Effector memory CD8-positive, alpha-beta T cell (primary cell): ENCODE measurements at places on chromosomes 5 and 9.

DNA sequence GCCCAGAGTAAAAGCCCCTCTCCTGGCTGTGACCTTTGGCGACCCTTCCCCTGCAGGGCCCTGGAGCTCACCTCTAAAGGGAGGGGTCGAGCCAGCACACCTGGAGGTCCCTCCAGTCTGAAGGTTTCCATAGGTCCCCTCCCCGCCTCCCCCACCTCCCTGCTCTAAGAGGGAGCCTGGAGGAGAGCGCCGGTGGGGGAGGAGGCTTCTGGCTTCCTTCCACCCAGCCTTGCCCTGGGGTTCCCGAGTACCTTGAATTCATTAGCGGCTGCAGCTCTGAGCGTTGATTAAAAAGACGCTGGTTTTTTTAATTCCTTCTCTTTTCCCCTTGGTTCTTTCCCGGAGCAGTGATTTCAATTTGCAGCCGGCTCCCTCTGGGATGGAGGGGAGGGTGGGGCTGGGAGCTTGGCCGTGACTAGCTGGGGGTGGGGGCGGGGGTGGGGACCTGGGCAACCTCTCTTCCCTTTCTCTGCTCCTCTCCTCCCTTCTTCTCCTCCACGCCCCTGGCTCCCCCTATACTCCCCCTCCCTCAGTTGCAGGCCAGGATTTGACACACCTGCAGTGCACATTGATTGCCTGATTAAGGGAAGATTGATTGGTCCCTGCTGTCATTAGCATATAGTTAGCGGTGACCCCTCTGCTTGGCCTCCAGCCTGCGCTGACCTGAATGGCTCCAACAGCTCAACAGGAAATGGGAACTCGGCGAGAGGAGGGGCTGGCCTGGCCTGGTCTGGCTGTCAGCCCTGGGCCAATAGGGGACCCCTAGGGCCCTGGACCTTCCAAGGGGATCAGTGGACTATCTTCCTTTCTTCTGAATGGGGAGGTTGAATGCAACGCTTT lies 67.5 kb upstream of the RAPGEF1 start:
- peaks cover 3% of the 10 kb centered on the region for H3K36me3 ChIP-seq
- H3K27me3 ChIP-seq = peaks cover 91% of the 10 kb centered on the region
- DNase-seq = no peak
- H3K27ac ChIP-seq = no peak overlapping the region
- no peak overlapping the region for H3K4me3 ChIP-seq

DNA sequence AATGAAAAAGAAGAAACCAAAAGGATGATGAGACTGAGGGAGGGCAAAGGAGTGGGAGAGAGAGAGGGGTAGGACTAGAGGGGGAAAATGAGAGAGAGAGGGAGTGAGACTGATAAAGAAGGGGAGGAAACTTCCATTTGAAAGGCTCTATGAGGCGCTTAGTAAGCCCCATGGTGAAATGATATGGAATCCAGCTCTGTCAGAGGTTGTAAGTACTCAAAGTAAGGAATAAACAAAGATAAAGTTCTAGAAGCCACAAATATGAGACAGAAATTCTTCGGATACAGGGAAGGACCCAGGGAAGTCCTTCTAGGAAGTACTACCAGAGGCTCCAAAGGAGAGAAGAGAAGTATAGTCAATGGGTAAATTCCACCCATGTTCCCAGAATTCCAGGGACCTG lies 21.7 kb upstream of the VLDLR start:
- H3K27me3 ChIP-seq = peaks cover 21% of the 10 kb centered on the region
- H3K27ac ChIP-seq = no peak overlapping the region
- H3K4me3 ChIP-seq = no peak overlapping the region

DNA sequence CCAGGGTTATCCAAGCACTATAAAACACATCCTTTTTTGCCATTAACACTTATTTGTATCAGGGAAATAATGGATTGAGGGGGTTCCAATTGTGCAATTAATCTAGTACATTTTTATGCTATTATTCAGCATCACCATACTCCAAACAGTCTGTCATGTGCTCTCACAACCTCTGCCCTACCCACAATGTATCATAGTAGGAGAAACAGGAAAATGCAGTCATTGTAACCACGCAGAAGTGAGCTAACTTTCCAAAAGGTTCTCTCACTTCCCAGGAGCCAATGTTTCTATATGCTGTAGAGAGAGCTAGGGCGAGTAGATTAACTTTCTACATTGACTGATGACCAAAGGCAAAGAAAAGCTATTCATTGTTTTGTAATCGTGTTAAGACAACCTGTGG lies 29.8 kb downstream of the DAB2 start:
- H3K4me3 ChIP-seq = no peak overlapping the region
- peaks cover 4% of the 10 kb centered on the region for H3K4me1 ChIP-seq
- H3K36me3 ChIP-seq = no peaks in the 10 kb centered on the region
- H3K27ac ChIP-seq = no peak overlapping the region

GRCh38 chr9:128528445-128529160 lies 23.8 kb upstream of the SPTAN1 start:
- no peak overlapping the region for H3K27ac ChIP-seq
- no peak for DNase-seq
- no peak overlapping the region for H3K4me3 ChIP-seq
- peaks cover 4% of the 10 kb centered on the region for H3K4me1 ChIP-seq
- peaks cover 98% of the 10 kb centered on the region for H3K36me3 ChIP-seq

GRCh38 chr9:116133163-116133562 lies 20.4 kb upstream of the PAPPA start:
- H3K36me3 ChIP-seq = no peaks in the 10 kb centered on the region
- DNase-seq = no peak
- no peaks in the 10 kb centered on the region for H3K4me1 ChIP-seq
- H3K27me3 ChIP-seq = no peaks in the 10 kb centered on the region

DNA sequence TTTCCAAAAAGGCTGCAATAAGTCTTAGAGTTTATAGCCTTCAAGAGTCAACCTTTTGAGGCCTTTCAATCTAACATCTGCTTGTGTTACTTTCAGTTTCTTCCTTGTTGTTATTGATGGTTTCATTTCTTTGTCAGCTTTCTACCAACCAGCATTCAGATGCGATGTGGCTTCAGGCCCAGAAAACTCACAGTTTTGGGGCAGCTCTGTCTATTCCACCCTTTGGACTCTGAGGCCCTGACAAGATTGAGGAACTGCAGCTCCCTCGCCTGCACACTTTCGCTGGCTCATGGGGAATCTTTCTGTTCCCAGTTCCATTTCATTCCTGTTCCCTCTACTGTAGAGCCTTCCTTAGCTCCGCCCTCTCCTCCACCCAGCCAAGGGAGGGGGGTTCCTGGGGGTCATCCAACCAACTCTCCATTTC lies 13.3 kb upstream of the WHRN start:
- no peaks in the 10 kb centered on the region for H3K36me3 ChIP-seq
- no peak for DNase-seq
- H3K4me3 ChIP-seq = peak overlapping the region; percentile 38
- peaks cover 8% of the 10 kb centered on the region for H3K4me1 ChIP-seq
- peaks cover 14% of the 10 kb centered on the region for H3K27me3 ChIP-seq

GRCh38 chr5:115068239-115069086 lies 101.2 kb downstream of the TRIM36 start:
- DNase-seq = peak; percentile 24
- H3K36me3 ChIP-seq = peaks cover 6% of the 10 kb centered on the region
- H3K4me1 ChIP-seq = peaks cover 13% of the 10 kb centered on the region
- H3K4me3 ChIP-seq = peak overlapping the region; percentile 59
- peak overlapping the region; percentile 86 for H3K27ac ChIP-seq

DNA sequence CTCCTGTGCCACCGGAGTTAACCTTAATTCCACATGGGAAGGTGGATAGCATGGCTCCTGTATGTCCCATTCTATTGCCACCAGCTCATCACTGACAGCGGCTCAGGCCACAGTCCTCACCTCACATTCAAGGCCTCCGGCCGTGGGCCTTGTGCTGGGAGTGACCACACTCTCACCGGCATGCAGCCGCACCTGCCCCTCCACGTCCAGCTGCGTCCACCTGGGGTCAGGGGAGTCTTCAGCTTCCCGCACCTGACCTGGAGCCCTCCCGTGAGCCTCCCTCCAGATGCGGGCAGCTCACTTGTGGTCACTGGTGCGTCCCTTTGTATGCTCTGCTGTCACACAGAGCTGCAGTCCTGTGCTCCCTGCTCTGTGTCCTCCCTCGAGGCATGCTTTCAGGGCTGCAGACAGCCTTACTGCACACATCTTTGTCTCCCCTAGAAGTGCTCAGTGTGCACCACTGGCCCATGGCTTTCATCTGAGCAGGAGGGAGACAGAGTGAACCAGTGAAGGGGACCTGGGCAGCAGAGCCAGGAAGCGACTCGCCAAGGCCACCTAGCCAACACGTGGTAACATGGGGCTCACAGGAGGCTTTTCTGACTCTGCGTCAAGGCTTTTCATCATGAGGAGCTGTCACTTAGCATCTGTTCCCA lies 210.1 kb downstream of the ERCC6L2 start:
- no peak for DNase-seq
- H3K27me3 ChIP-seq = peaks cover 25% of the 10 kb centered on the region
- no peaks in the 10 kb centered on the region for H3K4me1 ChIP-seq
- no peak overlapping the region for H3K4me3 ChIP-seq
- no peak overlapping the region for H3K27ac ChIP-seq
- no peaks in the 10 kb centered on the region for H3K36me3 ChIP-seq

DNA sequence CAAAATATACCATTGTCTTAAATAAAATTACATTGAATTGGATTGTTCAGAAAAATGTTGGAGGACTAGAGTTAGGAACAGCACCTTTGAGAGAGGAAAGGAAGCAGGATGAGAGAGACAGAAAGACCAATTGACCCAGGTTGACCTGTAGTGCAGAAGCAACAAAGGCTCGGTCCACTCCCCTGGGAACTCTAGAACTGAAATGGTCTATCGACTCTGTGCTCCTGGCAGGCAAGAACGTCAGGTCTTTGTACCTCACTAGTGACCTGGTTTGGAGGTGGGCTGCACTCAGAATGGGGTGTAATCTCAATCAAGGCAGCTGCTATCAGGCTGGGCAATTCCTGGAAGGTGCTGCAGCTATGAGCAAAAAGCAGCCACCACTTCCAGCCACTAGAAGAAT lies 110.8 kb downstream of the FAM174A start:
- H3K27ac ChIP-seq = no peak overlapping the region
- peaks cover 1% of the 10 kb centered on the region for H3K4me1 ChIP-seq
- H3K36me3 ChIP-seq = no peaks in the 10 kb centered on the region
- DNase-seq = no peak
- peaks cover 17% of the 10 kb centered on the region for H3K27me3 ChIP-seq
- H3K4me3 ChIP-seq = no peak overlapping the region

DNA sequence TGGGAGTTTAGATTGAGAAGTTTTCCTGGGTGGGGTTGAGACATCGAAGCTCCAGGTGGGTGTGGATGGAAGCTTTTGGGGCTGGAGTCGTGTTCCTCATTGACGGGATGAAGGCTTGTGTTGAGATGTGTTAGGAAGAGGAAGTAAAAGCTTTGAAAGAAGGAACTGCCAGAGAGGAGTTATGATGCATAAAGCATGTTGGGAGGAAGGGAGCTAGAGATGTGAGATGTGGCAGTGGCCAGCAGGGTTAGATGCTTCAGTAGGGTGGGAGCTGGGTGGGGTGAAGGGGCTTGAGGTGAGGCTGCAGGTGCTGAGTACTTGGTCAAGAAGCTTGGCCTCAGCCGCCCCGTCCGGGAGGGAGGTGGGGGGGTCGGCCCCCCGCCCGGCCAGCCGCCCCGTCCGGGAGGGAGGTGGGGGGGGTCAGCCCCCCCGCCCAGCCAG lies 56.7 kb downstream of the HSPA4 start:
- H3K4me3 ChIP-seq = no peak overlapping the region
- H3K36me3 ChIP-seq = peaks cover 24% of the 10 kb centered on the region
- no peaks in the 10 kb centered on the region for H3K27me3 ChIP-seq
- no peak for DNase-seq

- H3K27me3 ChIP-seq = no peaks in the 10 kb centered on the region
- H3K4me1 ChIP-seq = peaks cover 6% of the 10 kb centered on the region
- peak; percentile 24 for DNase-seq
- H3K27ac ChIP-seq = peak overlapping the region; percentile 85
- H3K4me3 ChIP-seq = no peak overlapping the region
Measured at GRCh38 chr5:180873615-180874520, 12.8 kb upstream of the ZFP62 start.

- no peak overlapping the region for H3K27ac ChIP-seq
- H3K4me3 ChIP-seq = no peak overlapping the region
- peaks cover 52% of the 10 kb centered on the region for H3K27me3 ChIP-seq
- DNase-seq = no peak
- no peaks in the 10 kb centered on the region for H3K4me1 ChIP-seq
Measured at GRCh38 chr5:72123764-72124376, 16.6 kb downstream of the MAP1B start.

- H3K4me1 ChIP-seq = peaks cover 7% of the 10 kb centered on the region
- H3K27ac ChIP-seq = no peak overlapping the region
- peaks cover 3% of the 10 kb centered on the region for H3K36me3 ChIP-seq
- H3K4me3 ChIP-seq = no peak overlapping the region
- H3K27me3 ChIP-seq = no peaks in the 10 kb centered on the region
- no peak for DNase-seq
Measured at GRCh38 chr5:149802008-149802680, 72.0 kb downstream of the PPARGC1B start.

DNA sequence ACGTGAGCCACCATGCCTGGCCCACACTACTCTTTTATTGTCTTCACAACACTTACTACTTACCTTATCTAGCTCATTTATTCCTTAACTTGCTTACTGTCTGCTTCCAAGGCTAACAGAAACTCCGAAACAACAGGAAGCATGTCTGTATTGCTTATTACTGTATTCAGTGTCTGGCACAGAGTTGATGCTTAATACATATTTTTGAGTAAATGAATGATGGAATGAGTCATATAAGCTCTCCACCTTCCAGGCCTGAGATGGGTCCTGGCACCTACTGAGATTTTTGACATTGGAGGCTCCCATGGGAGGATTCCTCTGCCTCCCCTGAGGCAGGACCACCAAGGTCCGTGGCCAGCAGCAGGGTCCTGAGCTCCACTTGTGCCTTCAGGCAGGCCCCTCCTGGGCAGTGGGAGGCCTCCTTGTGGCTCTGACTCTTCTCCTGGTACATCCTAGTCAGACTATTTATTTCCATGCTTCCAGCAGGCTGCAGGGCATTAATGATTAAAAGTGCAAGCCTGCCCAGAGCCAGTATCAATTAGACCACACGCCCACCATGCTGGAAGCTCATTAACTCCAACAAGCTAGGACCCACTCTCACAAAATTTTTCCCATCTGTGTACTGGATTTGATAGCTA lies 76.5 kb upstream of the CTNNA1 start:
- peaks cover 70% of the 10 kb centered on the region for H3K27me3 ChIP-seq
- no peaks in the 10 kb centered on the region for H3K4me1 ChIP-seq
- H3K4me3 ChIP-seq = no peak overlapping the region
- no peak for DNase-seq
- no peak overlapping the region for H3K27ac ChIP-seq
